ENCODE measurements at places on chromosomes 5 and 9.
A peak's percentile ranks its signal among the peaks of the same experiment; 100 is the strongest.

DNA sequence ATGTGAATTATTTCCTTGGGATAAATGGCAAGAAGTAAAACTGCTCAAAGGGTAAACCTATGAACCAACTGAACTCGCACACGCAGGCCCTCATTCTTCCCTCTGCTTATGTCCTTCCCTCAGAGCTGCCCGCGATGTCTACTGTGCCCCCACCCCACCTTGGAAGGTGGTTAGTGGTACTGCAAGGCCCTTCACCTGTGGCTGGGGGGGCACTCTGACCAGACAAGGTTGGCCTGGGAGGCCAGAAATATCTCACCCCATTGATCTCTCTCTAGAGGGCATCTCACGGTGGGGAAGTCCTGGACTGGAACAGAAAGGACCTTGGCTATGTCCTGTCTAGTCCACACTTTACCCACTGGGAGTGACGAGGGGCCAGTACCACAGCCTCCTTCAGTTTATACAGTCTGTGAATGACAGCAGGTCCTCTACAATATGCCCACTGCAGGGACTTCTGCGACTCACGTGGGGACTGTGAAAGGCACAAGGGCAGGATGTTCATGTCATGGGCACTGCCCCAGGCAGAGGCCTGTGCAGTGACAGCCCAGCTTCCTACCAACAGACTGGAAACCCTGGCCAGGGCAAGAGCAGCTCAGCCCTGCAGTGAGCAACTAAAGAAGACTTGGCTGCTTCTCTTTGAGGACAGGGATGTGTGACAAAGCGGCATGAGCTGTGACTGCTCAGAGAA, 56.8 kb upstream of the SYNPO start:
- DNase-seq = no peak

GRCh38 chr5:158054223-158055110, 195.5 kb upstream of the CLINT1 start:
- DNase-seq = no peak

GRCh38 chr9:102309379-102309778, 570.9 kb upstream of the GRIN3A start:
- no peak for DNase-seq

DNA sequence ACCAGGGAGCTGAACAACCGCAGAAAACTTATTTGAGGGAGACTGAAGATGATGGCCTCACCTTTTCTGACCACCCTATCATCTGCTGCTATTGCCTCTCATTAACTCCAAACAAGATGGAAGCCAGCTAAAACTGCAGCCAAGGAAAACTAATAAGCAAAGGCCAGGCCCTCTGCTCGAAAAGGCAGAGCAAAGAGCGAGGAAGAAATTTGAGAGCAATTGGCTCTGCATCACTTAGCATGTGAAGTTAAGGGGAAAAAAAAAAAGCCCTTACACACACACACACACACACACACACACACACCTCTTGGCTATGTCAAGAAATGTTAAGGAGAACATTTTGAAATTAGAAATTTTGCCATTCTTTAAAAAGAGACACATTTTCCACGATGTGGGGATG, 228.1 kb upstream of the CYLC2 start:
- DNase-seq = no peak

- peak; percentile 15 for DNase-seq
These were observed 87.5 kb upstream of the PPP2R2B start for GRCh38 chr5:146965761-146966659.

DNA sequence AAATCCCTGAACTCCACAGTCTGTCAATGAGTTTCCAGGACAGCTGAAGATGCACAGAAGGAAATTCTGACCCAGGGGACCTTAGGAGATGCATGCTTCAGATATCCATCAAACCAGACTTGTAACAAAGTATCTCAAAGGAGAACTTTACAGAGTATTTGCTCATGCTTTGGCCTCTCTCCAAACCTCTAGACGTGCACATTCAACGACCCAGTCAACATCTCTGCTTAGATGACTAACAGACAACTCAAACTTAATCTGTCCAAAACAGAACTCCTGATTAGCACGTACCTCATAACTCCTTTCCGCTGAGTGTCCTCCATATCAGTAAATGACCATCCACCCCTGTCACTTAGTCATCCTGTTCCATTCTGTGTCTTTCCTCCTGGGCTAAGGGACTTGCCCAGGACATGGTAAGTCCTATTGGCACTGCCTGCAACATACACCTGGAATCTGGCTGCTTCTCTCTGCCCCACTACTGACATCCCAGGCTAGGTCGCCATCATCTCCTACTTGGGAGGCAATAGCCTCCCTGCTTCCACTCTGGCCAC, 107.4 kb downstream of the LMNB1 start:
- peak; percentile 11 for DNase-seq

DNA sequence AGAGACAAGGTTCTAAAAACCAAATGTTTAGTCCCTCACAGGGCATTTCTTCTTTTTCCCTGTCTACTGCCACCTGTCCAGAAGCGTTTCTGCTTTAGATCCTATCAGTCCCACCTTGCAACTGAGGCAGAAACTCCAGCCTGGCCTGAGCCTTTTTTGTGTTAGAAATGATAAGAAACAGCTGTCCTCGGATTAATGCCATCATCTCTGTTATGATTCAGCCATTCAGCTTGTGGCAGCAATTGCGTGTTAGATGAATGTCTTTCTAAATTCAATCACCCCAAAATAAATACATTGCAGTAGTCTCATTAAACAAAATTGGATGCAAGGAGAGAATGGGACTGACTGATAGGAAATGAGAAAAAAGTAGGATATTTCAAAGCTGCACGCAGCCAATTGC, 28.3 kb upstream of the FRMPD1 start:
- no peak for DNase-seq

DNA sequence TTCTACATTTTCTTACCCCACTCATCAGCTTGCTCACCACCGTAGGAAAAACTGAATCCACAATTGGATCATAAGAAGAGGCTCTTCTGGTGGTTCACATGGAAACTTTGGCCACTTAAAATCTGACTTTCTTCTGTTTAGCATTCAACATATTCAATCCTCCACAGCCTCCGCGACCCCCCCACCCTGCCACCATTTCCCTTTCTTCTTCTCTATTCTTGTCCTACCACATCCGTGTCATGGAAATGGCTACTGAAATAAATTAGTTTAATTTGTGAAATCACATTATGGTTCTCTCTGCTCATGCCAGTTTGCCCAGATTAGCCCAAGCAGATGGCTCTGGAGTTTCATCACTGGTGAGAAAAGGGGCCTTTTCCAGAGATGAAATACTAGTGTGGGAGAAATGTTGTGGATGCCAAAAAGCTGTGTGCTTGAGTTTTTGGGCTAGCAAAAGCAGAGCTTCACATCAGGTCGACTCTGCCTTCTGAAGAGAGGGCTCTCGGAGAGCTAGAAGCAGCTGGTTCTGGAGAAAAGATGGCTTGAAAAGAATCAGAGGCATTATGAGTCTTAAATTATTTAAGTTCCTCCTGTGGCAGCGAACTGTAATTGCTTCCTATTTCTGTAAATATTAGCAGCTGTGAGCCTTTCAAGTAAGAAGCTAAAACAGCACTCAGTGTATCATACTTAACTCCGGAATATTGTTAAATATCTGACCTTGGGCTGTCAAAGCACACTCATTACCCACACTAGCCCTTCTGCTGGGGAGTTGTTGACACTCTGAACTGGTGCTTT, 107.1 kb downstream of the MAT2B start:
- no peak for DNase-seq

DNA sequence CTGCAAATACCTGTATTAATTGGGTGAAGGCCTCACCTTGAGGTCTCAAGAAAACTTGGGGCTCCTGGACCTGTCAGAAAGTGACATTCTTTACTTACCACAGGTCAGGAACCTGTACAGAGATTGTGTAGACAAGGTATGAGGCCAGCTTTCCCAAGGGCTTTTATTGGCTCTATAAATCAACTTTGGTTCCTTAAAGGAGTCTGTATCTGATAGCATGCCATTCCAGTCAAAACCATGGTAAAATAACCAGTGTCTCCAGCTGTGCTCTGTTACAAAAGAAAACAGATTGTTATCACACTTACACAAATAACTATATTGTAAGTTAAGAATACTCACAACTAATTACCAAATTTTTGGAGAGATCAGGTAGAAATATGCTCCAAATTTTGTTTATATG, 64.5 kb downstream of the COL15A1 start:
- no peak for DNase-seq

DNA sequence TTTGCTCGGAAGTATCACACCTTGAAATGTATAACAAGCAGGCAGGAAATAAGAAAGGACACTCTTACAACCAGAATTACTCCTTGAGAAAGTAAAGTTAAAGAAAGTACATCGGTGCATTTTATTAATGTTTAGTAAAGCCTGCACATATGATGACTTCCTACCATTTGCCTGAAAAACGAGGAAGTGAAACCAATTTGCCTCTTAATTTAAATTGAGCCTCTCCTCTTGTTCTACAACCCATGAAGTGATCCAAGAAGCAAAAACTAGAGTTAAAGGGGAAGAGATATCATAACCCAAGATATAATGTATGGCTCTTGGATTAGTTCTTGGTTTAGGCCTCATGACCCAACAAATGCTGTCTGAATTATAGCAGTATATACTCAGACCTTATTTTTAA, 95.6 kb downstream of the GNAQ start:
- no peak for DNase-seq

GRCh38 chr9:126501383-126502331, 112.1 kb upstream of the LMX1B start:
- DNase-seq = no peak

GRCh38 chr9:107740088-107740980, 250.8 kb upstream of the KLF4 start:
- DNase-seq = no peak
